ENCODE measurements at places on chromosomes 5 and 9. TPM values are rescaled to one million over a fixed set of nuclear protein-coding genes. Genes with fewer than 3 reads are reported as not detected.

The CAMK2A gene
- total RNA-seq, result 0.77 TPM

The CCDC69 gene
- 4.0 TPM for total RNA-seq

The CMBL gene
- total RNA-seq, result 14.4 TPM

The PDGFRB gene
- total RNA-seq, result 151 TPM

The CCL21 gene
- total RNA-seq, result not detected

The CATSPER3 gene
- total RNA-seq, result under 0.01 TPM

The SPATA9 gene
- 0.51 TPM for total RNA-seq

The ANKRD18A gene
- not detected for total RNA-seq

DNA sequence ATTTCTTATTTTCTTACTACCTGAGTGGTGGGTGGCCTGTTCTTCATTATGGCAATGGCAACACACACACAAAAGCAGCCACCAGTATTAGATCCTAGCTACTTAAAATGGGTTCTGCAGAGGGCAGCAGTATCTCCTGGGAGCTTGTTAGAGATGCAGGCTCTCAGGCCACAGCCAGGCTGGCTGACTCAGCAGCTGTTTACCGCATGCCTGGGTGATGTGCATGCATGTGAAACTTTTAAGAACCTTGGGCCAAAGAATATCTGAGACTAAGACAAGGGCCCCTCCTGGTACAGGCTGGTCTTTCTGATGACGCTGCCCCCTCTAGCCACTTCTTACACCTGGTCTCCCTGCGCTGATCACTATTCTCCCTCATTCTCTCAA, 399.0 kb downstream of the MED10 start:
- DNase-seq, result no peak
- no peaks in the 10 kb centered on the region for H3K36me3 ChIP-seq
- H3K27ac ChIP-seq, result no peak overlapping the region
- no peak overlapping the region for H3K4me3 ChIP-seq

GRCh38 chr5:79924936-79925893, 65.8 kb downstream of the MTX3 start:
- DNase-seq, result no peak

DNA sequence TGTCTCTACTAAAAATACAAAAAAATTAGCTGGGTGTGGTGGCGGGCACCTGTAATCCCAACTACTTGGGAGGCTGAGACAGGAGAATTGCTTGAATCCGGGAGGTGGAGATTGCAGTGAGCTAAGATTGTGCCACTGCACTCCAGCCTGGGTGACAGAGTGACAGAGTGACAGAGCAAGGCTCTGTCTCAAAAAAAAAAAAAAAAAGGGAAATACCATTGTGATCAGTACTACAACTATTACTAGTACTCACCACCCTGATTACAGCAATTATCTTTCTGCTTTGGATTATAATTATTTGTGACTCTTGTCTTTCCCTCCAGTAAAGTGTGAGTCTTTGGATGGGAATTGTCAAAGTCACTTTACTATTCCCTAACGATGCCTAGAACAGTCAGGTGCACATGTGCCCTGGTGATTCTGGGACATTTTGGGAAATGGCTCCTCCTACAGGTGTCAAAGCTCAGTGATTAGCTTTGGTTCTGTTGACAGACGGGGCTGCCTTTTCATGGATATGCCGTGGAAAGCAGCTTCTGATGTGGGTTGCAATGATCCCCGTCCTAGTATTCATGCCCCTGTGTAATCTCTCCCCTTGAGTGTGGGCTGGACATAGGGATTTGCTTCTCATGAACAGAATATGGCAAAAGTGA, 31.8 kb upstream of the FRRS1L start:
- H3K27me3 ChIP-seq, result no peaks in the 10 kb centered on the region
- H3K36me3 ChIP-seq, result no peaks in the 10 kb centered on the region
- H3K27ac ChIP-seq, result no peak overlapping the region
- H3K4me1 ChIP-seq, result no peaks in the 10 kb centered on the region

DNA sequence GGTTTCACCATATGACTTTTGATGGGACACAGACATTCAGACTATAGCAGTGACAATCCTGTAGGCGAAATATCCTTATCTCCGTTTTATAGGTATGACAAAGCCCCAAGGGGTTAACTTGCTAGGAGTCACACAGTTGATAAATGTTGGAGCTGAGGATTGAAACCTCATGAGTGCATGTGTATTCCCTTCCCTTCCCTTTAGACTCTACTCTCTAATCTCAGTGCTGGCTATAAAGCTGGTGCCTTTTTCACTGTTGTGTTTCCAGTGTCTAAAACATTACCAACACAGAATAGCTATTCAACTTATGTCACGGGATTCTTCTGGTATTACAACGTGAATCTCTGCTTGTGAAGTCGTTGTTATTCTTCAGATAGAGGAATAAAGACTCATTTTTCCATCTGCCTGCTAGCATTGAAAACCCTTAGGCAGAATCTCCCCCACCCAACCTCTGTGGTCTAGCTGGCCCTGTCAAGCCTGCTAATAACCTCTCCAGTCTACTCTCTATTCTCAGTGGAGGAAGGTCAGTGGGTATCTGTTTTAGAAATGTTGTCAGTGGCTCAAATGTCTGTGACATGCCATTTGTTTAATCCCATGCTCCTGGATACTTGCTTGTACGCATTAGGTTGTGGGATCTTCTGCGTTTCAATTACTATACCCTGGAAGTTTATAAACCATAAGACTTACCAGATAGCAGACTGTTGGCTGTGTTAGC, 121.2 kb downstream of the TLE4 start:
- peaks cover 3% of the 10 kb centered on the region for H3K4me1 ChIP-seq
- no peaks in the 10 kb centered on the region for H3K27me3 ChIP-seq
- no peak overlapping the region for H3K27ac ChIP-seq
- no peaks in the 10 kb centered on the region for H3K36me3 ChIP-seq
- DNase-seq, result peak; percentile 58
- no peak overlapping the region for H3K4me3 ChIP-seq

GRCh38 chr9:104772714-104773510, 9.0 kb downstream of the NIPSNAP3B start:
- no peaks in the 10 kb centered on the region for H3K27me3 ChIP-seq
- H3K4me3 ChIP-seq, result no peak overlapping the region

GRCh38 chr9:108351571-108351970, 504.2 kb downstream of the ACTL7B start:
- no peak for DNase-seq
- H3K27ac ChIP-seq, result no peak overlapping the region
- no peak overlapping the region for H3K4me3 ChIP-seq
- H3K27me3 ChIP-seq, result no peaks in the 10 kb centered on the region
- no peaks in the 10 kb centered on the region for H3K4me1 ChIP-seq

DNA sequence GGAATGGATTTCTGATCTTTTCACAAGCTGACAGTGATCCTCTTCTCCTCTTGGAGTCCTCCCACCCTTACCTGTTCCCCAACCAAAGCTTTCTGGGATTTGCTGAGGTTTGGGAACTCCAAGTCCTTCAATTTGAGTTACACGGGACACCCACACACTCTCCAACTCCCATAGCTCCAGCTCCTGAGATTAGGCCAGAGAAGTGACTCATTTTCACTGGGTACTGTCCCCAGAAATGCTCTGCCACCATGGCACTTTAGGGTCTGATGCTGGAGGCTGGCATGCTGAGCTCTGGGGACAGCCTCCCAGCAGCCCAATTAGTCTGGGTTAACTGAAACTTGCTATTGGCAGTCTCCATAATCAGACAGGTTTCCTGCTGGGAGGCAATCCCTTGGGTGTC, 14.0 kb upstream of the HRCT1 start:
- no peak overlapping the region for H3K27ac ChIP-seq
- peaks cover 16% of the 10 kb centered on the region for H3K27me3 ChIP-seq
- H3K4me3 ChIP-seq, result no peak overlapping the region
- no peak for DNase-seq
- no peaks in the 10 kb centered on the region for H3K36me3 ChIP-seq
- no peaks in the 10 kb centered on the region for H3K4me1 ChIP-seq

GRCh38 chr9:38683336-38683735, 36.6 kb downstream of the FAM240B start:
- no peaks in the 10 kb centered on the region for H3K27me3 ChIP-seq
- no peaks in the 10 kb centered on the region for H3K4me1 ChIP-seq
- no peak overlapping the region for H3K27ac ChIP-seq
- no peak overlapping the region for H3K4me3 ChIP-seq
- DNase-seq, result no peak
- no peaks in the 10 kb centered on the region for H3K36me3 ChIP-seq

- H3K27ac ChIP-seq, result no peak overlapping the region
- H3K4me3 ChIP-seq, result no peak overlapping the region
- H3K36me3 ChIP-seq, result no peaks in the 10 kb centered on the region
- no peaks in the 10 kb centered on the region for H3K4me1 ChIP-seq
These were observed 8.3 kb downstream of the CRB2 start for GRCh38 chr9:123364241-123364824.

- H3K4me3 ChIP-seq, result no peak overlapping the region
- no peaks in the 10 kb centered on the region for H3K27me3 ChIP-seq
- H3K4me1 ChIP-seq, result peaks cover 5% of the 10 kb centered on the region
- H3K27ac ChIP-seq, result no peak overlapping the region
- DNase-seq, result peak; percentile 8
- H3K36me3 ChIP-seq, result no peaks in the 10 kb centered on the region
These were observed 130.1 kb upstream of the PTGER4 start for GRCh38 chr5:40549616-40550015.

DNA sequence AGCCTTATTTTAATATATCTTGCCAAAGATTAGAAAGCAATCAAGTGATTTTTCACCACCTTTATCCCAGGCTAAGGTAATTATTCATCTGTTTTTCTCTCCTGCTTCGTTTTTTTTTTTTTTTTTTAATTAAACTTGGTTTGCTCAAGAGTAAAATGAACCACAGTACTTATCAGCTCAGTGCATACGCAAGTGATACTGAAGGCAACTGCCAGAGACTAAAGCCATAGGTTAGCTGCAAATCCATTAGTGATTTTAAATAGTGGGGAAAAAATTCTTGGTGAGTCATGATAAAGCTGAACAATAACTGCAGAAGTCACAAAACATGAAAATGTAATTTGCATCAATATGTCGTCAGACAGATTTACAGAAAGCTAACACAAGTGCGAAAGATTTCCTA, 829.1 kb downstream of the PTPRD start:
- DNase-seq, result no peak
- H3K27ac ChIP-seq, result no peak overlapping the region
- no peaks in the 10 kb centered on the region for H3K27me3 ChIP-seq
- H3K4me3 ChIP-seq, result no peak overlapping the region

DNA sequence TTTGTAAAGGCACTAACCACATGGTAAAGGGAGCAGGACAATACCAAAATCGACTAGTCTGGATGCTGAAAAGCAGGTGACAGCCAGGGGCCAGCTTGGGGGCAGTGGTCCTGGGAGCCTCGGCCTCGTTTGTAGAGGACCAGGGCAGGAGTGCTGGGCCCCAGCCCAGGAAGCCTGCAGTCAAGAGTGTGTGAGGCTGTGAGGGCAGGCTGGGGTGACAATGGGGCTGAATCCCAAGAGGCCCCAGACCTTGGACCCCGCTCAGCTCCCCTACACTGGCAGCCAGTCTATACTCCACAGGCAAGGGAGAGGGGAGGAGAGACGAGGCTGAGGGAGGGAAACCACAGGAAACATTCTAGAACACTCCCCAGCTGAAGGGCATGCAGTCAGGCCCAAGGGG, 2.6 kb upstream of the INPP5E start:
- no peak overlapping the region for H3K27ac ChIP-seq
- no peak overlapping the region for H3K4me3 ChIP-seq
- peaks cover 9% of the 10 kb centered on the region for H3K4me1 ChIP-seq
- H3K36me3 ChIP-seq, result peaks cover 33% of the 10 kb centered on the region
- no peaks in the 10 kb centered on the region for H3K27me3 ChIP-seq
- no peak for DNase-seq

DNA sequence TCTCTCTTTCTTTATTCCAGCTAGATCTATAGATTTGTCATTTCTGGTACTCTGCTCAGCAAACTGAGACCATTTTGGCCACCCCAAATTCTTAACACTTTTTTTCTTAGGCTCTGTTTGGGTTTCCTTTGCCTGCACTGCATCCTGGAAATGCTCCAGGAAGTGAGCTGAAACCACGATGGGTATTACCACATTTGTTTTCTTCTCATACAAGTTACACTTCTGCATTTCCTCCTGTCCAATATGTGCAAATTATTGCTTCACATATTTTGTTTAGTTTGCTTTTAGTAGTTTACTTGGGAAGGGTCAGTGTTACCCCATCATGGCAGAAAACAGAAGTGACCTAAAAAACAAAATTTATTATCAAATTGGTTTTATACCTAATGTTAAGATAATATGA, 498.6 kb upstream of the GRIN3A start:
- no peaks in the 10 kb centered on the region for H3K27me3 ChIP-seq
- no peaks in the 10 kb centered on the region for H3K36me3 ChIP-seq
- H3K4me1 ChIP-seq, result no peaks in the 10 kb centered on the region
- H3K27ac ChIP-seq, result no peak overlapping the region

- H3K27ac ChIP-seq, result no peak overlapping the region
- H3K36me3 ChIP-seq, result no peaks in the 10 kb centered on the region
- H3K27me3 ChIP-seq, result no peaks in the 10 kb centered on the region
- no peaks in the 10 kb centered on the region for H3K4me1 ChIP-seq
- peak; percentile 22 for DNase-seq
These were observed 28.4 kb upstream of the SLC12A7 start for GRCh38 chr5:1140171-1140817.

DNA sequence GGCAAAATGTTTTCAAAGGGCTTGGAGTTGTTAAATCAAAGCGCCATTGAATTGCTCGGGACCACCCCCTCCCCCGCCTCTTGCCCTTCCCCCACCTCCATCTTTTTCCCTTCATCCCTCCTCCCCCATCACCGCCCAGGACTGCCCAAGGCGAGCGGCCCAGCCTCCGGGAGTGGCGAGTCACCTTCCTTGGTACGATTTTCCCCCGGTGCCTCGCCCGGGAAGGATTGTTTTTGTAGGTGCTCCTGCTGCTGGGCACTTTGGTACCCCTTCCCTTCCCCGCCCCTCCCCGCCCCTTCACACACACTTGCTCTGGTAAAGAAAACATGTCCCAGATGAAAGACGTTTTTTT, 61.2 kb downstream of the TMEM174 start:
- no peak for DNase-seq
- H3K27me3 ChIP-seq, result no peaks in the 10 kb centered on the region
- H3K27ac ChIP-seq, result no peak overlapping the region
- no peak overlapping the region for H3K4me3 ChIP-seq

DNA sequence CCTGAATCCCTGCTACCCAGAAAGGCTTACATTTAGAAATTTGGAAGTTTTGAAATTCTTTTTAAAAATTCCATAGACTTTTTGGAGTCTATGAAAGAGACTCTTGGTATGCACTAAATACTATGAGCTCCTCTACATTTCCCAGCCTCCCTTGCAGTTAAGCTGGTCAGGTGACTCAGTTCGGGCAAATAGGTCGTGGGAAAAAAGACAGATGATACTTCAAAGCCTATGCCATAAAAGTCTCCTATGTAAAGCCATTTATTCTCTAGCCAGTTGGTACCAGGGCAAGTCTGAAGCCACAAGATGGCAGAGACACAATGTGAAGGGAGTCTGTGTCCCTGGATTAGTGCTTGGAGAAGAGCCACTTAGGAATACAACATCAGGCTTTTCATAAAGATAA, 101.8 kb downstream of the BOD1 start:
- H3K27me3 ChIP-seq, result no peaks in the 10 kb centered on the region
- peaks cover 7% of the 10 kb centered on the region for H3K4me1 ChIP-seq
- no peak for DNase-seq
- H3K36me3 ChIP-seq, result no peaks in the 10 kb centered on the region
- no peak overlapping the region for H3K27ac ChIP-seq
- no peak overlapping the region for H3K4me3 ChIP-seq

GRCh38 chr9:72022841-72023240, 37.6 kb downstream of the C9orf57 start:
- no peaks in the 10 kb centered on the region for H3K36me3 ChIP-seq
- H3K4me1 ChIP-seq, result no peaks in the 10 kb centered on the region
- DNase-seq, result peak; percentile 73

All from fibroblast of lung (primary cell).